Retinal pigment epithelial cell (primary cell): ENCODE measurements at places on chromosomes 3 and 15.
A peak's percentile ranks its signal among the peaks of the same experiment; 100 is the strongest.

DNA sequence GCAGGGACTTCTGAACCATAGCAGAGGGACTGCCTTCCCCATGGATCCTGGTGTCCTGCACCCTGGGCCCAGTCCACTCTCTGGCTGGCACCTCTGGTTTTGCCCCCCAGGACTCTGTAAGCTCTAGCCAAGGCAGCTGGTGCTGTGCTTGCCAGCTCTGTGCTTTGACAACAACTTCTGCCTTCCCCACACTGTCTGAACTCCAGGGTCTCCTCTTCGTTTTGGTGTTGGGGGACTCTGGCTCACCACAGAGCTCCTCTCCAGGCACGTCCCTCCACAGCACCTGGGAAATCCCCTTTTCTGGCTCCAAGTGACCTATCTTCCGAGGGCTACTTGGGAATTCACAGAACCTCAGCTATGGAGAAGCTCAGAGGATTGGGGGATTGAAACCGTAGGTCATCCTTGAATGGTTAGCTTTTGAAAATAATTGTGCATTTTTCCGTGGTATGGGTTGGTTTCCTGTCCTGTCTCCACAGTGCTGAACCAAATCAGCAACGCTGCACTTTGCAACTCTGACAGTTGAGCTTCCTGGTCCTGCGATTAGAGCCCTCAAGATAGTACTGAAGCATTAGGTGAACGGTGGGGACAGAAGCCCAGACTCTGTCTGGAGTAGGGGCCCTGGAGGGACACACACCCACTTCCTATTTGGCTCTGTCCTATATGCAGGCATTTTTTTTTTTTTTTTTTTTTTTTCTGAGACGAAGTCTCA is 152.4 kb downstream of the APBA2 start:
- no peak for DNase-seq

DNA sequence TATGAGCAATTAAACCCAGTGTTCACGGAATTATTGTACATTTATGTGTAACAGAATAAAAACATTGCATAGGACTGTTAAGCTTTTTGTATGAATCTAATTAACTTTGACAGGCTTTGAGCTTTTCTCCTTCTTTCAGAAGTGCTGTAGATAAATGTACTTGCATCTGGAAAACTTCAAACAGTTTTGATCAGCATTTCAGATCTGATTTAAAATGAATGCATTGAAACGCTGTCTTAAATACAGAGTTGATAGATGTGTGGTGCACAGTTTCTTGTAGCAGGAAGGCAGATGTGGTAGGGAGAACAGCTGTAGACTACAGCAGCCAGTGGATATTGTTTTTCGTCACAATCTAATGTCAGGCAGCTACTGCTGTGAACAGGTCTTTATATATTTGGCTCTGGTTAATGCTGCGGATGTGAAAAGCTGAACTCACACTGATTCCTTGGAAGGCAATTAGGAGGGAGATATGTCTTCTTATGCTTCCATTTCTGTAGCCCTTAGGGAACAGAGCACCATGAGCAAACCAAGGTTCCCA is 193.8 kb upstream of the GOLIM4 start:
- no peak for DNase-seq

GRCh38 chr3:48516571-48516970 is 12.6 kb upstream of the SHISA5 start:
- no peak for DNase-seq

DNA sequence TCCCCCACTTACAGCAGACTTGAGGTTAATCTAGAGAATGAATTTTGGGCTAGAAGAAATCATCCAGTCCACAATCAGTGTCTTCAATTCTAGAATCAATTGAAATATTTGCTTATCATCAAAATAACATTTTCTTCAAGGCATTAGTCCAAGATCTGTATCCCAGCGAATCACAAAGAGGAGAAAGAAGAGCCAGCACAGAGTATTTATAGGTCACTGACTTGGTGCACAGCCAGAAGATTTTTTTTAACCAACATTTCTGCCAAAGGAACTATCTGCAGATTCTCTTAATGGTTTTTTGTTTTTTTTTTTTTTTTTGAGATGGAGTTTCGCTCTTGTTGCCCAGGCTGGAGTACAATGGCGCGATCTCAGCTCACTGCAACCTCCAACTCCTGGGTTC is 178.2 kb downstream of the TNIK start:
- no peak for DNase-seq

DNA sequence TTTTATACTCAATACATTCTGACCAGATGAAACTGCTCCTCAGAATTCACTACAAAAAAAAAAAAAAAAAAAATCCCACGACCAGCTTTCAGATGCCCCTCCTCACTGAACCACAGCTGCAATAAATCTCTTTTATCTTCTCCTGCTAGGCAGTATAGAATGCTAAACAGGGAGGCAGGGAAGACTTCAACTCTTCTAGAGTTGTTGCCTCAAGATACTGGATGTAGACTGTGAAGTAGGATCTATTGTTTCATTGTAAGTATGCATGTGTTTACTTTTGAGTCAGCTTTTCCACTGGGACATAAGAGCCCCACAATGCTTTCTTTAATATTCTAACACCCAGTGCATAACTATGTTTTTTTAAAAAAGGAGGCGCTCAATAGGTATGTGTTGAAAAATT is 401.4 kb downstream of the TBL1XR1 start:
- DNase-seq = no peak

- DNase-seq = no peak
Measured at GRCh38 chr3:2246873-2247648, 148.4 kb downstream of the CNTN4 start.

GRCh38 chr15:87826119-87826747 is 430.3 kb downstream of the NTRK3 start:
- no peak for DNase-seq

DNA sequence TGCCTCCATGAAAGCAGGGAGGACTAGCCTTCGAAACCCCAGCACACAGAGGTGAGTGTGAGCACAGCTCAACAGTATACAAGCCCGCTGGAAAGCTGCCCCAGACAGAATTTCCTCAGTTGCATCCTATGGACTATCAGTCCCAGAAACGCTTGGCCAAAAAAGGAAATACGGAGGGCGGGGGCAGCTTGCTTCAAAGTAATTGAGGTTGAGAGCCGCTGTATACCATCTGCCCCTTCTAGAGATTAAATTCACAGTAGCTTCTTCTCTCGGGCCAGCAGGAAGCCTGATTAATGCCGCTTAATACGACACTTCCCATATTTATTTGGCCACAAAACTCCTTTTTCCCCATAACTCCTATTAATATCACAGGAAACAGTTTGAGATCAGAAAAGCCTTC is 88.7 kb downstream of the LIPC start:
- DNase-seq = no peak

DNA sequence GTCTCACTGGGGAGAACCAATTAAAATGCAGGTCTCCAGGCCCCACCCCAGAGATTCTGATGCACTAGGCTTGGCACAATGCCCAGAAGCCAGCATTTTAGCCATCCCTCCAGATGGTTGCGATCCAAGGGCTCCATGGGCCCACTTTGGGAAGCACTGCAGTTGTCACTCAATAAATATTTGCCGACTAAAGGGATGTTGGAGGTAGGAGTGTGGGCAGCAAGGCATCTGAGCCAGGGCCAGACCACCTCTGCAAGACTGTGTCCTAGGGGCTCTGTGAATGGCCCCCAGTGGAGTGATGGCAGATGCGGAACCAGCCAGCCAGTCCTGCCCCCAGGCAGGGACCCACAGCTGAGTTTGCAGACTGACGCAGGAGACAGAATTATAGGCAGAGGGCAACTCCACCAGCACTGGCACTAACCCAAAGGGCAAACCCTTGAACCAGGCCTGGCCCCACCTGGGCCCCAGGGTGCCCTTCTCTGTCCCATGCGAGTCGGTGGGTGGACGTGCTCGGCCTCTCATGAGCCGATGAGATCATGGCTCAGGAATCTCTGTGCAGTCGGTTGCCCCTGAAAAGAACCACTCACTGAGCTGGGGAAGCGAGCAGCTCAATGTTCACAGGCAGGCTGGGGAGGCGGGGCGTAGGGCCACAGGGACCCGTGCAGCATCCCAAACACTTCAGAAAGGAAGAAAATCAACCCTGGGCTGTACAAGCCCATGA is 49.7 kb downstream of the SEMA5B start:
- DNase-seq = peak; percentile 94

DNA sequence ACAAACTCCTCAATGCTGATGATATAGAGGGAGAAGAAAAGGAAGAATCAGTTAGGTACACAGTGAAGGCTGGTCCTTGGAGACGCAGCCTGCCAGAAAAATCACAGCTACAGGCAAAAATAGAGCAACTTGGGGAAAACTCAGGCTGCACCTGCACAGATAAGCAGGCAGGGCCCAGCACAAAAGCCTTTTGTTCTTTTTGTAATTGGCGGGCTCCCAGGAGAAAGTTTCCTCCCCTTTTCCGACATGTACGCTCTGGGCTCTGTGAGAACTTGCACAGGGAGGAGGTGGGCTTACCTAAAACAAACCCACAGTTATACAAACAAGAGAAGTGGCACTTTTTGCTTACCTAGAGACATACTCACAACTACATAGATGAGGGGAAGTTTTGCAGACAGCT is 813.4 kb upstream of the EPHA6 start:
- DNase-seq = no peak

GRCh38 chr15:99052205-99052604 is 44.6 kb upstream of the PGPEP1L start:
- no peak for DNase-seq

DNA sequence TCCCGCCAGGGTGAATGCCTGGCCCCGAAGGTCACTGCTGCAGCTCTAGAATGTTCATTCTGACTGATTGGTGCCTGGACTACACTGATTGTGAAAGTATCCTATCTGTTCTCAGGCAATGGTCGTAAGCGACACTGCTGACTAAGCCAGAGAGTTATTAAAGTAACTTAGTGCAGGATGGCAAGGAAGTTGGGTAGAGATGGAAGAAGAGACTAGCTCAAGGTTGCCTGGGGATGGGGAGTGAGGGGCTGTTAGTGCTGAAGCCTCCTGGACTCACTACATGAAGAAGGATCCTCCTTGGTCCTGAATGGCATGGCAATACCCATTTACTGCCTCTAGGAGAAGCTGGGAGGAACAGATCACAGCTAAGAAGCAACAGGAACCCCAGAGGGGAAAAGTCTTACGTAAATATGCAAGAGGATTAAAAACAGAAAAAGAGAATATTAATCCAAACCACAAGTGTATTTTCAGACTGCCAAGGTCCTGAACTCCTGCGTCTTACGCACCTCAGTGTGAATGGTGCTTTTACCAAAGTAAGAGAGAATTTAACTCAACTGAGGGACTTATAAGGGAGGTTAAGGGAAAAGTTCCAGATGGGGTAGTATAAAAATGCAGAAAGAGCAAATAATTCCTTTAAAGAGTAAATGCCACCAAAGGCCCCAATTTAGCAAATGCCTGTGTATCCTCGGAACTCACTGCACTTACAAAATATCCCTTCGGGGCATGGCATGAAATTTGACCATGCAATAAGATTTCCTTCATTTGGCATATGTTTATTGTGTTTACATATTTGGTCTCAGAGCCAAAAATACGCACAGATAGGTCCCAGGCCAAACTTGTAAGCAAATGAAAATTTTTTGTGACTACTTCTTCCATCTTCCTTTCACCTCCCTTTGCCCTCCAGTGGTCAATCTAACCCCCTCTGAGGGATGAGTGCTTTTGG is 64.0 kb upstream of the DGKG start:
- DNase-seq = peak; percentile 94

GRCh38 chr3:99520513-99520912 is 117.9 kb upstream of the COL8A1 start:
- no peak for DNase-seq

DNA sequence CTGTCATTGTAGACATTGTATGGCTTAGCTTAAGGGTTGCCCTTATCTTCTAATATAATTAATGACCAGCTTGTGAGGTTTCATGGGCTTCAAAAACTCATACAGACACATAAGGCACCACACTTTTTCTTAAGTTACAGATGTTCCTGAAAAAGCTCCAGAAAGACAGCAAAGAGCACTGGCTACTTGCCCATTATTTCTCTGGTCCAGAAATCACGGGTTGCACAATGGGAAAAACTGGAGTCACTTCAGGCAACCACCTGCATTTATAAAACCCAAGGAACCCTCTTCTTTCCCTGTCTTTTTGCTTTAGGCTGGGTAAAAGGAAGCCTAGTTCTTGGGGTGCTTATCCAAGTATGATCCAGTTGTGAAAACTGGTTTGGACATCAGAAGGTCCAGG is 2.3 kb upstream of the COL6A6 start:
- DNase-seq = no peak

GRCh38 chr3:185549122-185549521 is 3.3 kb downstream of the LIPH start:
- peak; percentile 94 for DNase-seq
